ENCODE measurements at places on chromosomes 5 and 9.
A peak's percentile ranks its signal among the peaks of the same experiment; 100 is the strongest.

DNA sequence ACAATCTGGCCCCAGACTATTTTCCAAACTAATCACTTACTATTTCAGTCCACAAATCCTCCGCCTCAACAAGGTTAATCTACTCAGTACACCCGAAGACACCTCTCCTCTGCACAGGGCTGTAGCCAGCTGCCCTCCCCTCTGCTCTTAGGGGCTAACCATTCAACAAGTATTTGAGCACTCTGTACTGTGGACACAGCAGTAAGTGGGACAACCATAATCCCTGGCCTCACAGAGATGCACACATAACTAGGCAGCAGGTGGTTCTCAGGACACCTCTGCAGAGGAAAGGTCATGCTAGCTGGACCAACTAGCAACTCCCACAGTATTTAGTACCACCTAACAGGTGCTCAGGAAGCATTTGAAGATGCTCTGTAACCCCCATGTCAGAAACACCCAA lies 5.5 kb downstream of the CAMSAP1 start:
- no peak for DNase-seq

GRCh38 chr5:54462281-54462680 lies 6.8 kb downstream of the HSPB3 start:
- DNase-seq, result no peak

GRCh38 chr9:113618836-113619490 lies 155.4 kb downstream of the RGS3 start:
- DNase-seq, result no peak

DNA sequence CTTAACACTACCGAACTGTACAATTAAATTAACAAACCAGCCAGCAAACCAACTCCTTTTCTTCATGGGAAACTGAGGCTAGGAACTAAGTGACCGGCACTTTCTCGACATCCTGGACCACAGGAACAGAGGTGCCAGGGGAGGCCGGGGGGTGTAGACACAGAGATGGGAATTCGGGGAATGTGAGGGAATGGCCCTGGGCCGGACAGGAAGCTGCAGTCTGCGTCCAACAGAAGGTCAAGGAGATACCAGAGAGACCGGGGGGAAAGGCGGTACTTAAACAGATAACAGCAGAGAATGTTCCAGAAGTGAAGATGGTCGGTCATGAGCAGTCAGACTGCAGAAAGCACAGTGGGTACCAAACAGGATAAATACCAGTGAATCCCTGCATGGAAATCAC lies 40.3 kb downstream of the DBH start:
- DNase-seq, result no peak

- DNase-seq, result no peak
These were observed 120.1 kb upstream of the PCA3 start for GRCh38 chr9:76644171-76644570.

- DNase-seq, result no peak
These were observed 37.8 kb upstream of the MIER3 start for GRCh38 chr5:56989676-56990075.

DNA sequence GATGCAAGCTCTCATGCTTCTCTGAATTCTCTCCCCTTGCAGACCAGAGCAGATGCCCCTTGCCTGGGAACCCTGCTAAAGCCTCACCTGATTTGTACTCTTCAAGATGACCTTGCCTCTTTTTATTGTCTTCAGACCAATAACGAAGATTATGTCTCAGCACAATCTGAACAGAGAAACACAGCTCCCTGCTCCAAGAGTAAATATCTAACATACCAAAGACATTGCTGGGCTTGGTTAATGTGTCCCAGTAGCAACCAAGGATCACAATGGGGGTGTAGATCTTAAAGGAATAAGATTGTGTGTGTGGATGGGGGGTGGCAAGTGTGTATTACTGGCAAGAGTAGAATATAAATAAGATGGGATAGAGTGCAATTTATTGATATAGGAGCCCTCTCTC lies 67.6 kb upstream of the LHFPL2 start:
- no peak for DNase-seq

GRCh38 chr9:91443321-91443993 lies 19.8 kb upstream of the NFIL3 start:
- no peak for DNase-seq

DNA sequence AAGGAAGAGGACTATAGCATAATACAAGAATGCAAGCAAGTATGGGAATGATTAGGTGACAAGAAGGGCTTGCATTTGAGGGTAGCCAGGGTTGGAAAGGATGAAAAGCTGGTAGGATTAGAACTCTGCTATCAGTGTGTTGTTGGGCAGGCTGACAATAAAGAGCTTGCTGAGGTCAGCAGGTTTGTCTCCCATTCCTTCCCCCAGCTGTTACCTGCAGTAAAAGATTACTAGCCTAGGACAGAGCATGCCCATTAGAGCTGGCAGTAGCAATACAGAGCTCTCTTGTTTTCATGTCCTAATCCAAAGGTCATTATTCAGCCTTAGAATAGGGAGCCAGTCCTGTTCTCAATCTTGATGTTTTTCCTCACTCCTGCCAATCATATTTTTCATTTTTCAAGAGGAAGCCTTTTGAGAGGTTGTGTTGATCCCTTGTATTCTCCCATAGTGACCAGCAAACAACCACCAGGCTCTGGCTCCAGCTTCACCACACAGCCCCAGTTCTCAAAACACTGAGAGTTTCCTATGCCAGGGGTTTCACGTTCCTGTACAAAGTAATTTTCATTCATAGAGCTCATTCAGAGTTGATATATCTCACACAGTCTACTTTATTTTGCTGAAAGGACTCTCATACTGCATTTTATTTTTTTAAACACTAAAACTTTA lies 71.7 kb downstream of the OR2K2 start:
- no peak for DNase-seq

DNA sequence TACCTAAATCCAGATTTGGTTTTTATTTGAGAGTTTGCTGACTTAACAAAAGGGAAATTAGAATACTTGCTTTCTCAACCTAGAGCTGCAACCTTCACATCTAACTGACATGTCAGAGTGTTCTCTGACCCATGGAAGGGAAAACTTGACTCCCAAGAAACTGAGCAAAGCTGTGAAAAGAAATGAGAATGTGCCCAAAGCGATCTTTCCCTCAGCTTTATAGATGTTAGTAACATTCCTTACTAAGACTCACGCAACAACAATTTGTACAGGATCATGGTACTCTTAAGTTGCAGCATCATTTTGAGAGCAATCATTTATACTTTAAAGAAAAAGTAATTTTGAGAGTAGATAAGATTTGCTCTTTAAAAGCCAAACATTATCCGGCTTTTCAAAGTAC lies 117.0 kb upstream of the FBXL7 start:
- no peak for DNase-seq

DNA sequence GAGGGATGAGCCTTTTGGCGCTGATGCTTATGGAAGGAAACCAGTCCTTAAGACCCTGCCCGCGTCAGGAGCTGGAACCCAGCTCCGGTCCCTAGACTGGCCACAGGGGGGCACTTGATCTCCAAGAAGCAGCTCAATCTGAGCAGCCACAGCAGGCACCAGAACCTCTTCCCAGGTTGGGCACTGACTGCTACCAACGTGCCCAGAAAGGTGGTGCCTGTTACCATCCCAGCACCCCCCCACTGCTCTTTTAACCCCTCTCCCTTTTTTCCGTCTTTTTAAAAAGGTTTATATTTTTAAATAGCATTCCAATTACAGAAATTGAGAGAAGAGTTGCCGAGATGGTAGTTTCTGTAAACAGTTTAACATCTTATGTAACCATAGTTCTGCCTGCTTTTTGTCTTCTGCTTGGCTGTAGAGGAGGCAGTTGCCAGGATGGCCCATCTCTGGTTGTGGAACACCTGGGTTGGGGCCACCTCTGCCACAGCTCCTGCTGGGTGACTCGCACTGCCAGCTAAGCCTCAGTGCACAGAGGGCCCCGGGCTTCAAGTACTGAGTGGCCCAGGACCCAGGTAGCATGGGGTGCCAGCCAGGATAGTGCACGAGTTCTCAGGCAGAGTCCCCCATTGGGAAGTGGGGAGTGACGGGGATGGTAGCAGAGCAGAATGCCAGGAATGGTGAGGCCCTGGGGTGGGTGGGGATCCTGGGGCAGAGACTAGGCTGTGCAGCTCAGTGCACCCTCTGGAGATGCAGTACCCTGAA lies 62.8 kb downstream of the PFDN1 start:
- DNase-seq, result peak; percentile 38

DNA sequence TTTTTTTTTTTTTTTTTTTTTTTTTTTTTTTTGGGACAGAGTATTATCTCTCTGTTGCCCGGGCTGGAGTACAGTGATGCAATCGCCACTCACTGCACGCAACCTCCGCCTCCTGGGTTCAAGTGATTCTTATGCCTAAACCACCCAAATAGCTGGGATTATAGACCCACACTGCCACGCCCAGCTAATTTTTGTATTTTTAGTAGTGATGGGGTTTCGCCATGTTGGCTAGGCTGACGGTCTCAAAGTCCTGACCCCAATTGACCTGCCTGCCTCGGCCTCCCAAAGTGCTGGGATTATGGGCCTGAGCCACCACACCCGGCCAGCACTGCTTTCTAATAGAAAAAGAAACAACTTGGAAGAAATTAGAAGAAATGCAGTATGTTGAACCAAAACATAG lies 39.2 kb downstream of the TTC1 start:
- DNase-seq, result no peak

DNA sequence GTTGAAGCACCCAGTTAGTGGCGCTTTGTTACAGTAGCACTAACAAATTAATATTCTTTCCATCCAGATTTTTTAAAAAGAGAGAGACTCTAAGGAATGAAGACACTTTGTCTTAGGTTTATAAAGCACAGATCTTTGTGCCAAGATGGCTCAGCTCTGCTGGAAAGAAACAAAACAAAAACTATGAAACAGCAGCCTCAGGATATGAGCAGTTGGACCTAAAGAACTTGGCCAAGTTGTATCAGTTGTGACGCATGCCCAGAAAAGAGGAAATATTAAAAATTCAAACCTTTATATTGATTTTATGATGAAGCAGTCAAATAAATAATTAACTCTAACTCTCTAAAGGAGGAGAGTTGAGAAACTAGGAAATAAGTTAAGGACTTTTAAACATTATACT lies 427.2 kb downstream of the SPOCK1 start:
- no peak for DNase-seq

- no peak for DNase-seq
These were observed 13.1 kb upstream of the FOXI1 start for GRCh38 chr5:170092455-170093101.

DNA sequence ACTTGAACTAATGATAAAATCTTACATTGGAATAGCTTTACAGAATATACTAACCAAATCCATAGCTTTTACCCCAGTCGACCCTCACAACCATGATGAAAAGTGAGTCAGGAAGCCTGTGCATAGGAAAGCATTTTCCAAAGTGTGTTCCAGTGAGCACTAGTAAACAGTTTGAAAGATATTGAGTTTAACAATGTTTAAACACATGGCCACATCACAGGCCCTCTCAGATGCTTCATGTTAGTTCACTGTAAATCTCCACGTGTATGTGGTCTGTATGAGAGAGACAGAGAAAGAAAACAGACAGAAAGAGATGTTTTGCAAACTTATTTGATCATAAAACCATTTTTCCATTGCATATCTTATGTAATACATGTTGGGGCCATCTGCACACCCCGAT lies 27.0 kb downstream of the PRUNE2 start:
- no peak for DNase-seq

DNA sequence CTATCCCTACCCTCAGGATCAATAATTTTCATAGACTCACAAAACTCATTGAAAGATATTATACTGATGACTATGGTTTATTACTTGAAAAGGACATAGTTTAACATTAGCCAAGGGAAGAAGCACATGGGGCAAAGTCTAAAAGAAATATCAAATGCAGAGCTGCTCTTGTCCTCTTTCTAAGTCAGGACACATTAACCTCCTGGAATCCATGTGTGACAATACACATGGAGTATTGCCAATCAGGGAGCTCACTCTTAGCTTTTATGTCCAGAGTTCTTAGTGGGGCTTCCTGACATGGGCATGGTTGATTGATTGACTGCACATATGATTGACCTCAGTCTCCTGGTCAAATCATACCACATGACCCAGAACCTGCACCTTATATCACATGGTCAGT lies 165.5 kb upstream of the COX7C start:
- no peak for DNase-seq

DNA sequence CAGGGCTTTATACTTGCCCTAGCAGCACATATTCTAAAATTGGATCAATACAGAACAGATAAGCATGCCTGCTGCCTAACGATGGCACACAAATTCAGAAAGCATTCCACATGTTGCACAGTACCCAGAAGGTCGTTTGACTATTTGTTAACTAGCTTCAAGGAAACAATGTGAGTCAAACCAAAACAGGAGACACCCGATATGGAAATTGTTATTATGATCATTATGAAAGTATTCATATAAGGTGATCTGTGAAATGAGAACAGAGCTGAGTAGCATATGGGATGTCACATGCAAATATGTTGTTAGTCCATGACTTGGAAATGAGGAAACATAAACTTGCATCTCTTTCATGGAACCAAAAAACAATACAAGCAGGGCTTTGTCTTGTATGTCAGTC lies 56.3 kb upstream of the BICD2 start:
- no peak for DNase-seq

DNA sequence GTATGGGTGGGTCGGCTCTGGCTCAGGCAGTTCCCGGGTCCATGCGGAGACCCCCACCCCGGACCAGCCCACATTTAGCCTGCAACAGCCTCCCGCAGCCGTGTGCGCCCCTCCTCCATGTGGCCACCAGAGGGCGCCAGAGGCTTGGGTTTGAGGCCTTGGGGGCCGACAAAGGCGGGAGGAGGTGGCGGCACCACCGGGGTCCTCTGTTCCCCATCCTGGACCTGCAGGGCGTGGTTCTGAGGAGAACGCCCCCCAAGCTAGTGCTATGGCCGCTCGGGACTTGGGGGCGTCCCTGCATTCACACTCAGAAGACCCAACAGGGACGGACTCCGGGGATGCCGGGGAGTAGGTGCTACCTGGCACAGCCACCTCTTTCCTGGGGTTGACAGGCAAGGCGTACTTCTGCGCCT lies 16.5 kb downstream of the ASS1 start:
- peak; percentile 35 for DNase-seq

GRCh38 chr9:65449423-65449822 lies 164.4 kb upstream of the FOXD4L5 start:
- no peak for DNase-seq

GRCh38 chr9:133677126-133678010 lies 41.2 kb downstream of the DBH start:
- DNase-seq, result peak; percentile 62

DNA sequence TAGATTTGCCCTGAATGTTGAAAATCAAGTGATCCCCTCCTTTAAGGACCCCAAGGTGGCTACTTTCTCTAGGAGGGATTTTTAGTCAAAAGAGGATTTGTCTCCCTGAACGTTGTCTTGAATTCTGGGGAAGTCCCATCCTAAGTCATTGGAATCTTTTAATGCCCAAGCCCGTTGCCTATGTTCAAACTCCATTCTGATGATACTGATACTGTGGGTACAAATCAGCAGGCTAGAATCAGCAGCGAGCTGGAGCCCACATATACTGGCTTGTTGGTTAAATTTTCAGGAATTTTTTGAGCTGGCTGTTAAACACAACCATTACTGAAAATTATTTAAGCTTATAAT lies 22.4 kb upstream of the TNFSF15 start:
- no peak for DNase-seq

DNA sequence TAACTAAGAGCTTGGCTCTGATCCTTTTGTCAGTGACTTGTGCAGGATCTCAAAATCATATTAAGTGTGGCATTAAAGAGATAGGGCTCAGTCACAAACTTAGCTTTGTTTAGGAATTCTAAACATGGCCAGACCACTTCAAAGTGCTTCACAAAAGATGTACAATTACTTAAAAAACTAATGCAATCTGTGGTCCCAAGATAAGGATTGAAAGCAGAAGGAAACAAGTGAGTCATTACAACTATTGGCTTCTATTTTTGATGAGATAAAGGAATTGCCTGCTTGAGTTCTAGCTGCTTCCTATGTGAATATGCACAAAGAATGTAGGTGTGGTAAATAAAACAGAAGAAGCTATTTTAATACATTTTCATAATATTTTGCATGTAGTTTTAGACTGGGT lies 44.9 kb upstream of the SLC12A2 start:
- DNase-seq, result no peak
